Skeletal muscle cell (primary cell): ENCODE measurements at places on chromosomes 16 and 17.

- no peak for DNase-seq
These were observed 459 bp upstream of the MARCHF10 start for GRCh38 chr17:62808576-62808970.

DNA sequence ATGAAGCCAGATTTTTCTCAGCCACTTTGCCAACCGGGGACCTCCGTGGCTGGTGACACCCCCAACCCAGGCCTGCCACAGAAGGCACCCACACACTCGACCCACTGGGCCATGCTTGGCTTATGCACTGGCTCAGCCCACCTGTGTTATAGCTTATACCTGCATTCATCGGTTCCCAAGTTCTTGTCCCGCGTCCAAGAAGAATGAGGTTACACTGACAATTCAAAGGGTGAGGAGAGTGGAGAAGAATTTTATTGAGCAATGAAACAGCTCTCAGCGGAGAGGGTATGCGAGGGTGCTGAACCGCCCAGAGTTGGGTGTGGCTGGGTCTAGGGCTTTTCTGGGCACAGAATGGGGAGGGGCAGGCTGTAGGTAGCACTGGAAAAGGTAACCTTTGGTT, 22.2 kb upstream of the CDH15 start:
- no peak for DNase-seq

GRCh38 chr17:40727447-40728231, 24.1 kb upstream of the KRT24 start:
- no peak for DNase-seq

- DNase-seq = no peak
These were observed at the start of gene PRR15L for GRCh38 chr17:47957591-47958490. Gene PRR15L, minus strand, starts transcription at chr17:47957883. Its CDS starts 4,649 bp downstream, at chr17:47953234.

DNA sequence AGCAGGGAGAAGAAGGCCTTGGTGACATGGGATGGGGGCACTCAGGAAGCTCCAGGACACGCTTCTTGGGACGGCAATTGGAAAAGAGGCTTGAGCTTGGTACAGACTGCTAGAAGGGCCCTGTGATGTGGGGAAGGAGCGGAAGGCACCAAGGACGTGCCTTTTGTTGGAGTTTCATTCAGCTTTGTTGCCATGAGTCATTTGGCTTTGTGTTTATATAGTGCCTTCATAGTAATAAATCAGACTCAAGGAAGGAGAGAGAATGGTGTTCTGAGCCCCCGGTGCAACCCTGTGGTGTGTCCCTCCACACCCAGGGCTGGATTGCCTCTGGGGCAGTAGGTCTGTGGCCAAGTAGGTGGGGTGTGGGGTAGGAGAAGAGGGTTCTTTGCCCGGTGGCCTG, 7.4 kb upstream of the TBX4 start:
- no peak for DNase-seq

DNA sequence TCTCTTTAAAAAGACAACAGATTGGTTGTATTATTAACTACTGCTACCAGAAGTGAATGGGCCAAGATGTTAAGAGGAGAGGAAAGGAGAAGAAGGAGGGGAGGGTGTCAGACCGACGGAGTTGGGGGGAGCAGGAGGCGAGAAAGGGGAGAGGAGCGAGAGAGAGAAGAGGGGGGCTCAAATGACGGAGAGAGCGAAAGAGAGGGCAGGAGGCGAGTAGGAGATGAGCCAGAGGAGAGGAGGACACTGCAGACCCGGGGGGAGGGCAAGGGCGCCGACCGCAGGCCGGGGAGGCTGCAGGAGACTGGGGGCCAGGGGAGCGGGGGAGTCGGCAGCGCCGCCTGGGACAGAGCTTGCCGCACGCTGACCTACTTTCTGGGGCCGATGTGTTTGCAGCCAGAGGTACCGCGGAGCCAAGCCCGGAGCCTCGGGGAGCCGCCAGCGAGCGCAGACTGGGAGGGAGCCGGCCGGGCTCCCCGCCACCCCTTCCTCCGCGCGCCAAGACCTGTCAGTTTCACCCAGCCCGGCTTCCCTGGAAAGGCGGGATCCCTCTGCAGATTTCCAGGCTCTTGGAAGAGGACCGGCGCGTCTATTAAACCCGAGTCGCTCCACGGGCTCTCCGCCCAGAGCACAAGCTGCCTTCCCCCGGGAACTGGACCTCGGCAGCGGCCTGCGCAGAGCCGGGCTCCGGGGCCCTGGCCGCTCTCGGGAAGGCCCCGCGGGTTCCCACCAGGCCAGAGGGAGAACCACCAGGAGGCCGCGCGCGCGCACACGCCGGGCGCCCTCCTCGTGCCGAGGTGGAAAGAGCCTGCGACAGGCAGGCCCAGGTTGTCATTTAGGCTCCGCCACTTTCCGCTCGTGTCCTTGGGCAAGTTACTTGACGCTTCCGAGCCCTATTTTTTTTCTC, 74.6 kb downstream of the CMC2 start:
- DNase-seq = peak; percentile 56

- DNase-seq = no peak
These were observed 18.5 kb downstream of the NME3 start for GRCh38 chr16:1752853-1753252.

DNA sequence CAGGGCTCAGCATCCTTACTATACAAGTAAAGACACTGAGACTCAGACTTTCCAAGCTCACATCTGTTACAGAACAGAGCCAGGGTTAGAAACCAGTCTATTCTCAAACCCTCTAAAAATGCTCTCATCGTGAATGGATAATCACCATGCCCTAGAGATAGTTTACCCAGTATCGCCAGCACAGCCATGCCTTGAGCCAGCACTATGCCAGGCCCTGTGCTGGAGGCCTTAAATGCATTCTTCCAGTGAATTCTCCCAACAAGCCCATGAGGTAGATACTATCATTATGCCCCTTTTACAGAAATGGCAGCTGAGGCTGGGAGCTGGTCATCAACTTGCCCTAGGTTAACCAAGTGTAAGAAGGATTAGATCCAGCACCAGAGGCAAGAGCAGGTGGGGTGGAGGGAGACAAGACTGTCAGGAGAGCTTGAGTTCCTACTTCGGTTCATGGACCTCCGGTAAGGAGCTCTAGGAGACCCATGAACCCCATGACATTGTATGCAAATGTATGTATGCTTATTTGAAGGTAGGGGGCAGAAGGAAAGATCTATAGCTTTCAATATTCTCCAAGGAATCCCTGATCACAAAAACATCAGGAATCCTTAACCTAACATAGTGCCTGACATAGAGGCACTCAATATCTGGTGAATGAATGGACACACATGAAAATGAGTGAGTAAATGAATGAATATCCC, 5.2 kb downstream of the KRT14 start:
- no peak for DNase-seq

- no peak for DNase-seq
These were observed 342.5 kb downstream of the NPIPA8 start for GRCh38 chr16:17994027-17994426.

- DNase-seq = no peak
These were observed 12.1 kb downstream of the TBX4 start for GRCh38 chr17:61464130-61464842.

DNA sequence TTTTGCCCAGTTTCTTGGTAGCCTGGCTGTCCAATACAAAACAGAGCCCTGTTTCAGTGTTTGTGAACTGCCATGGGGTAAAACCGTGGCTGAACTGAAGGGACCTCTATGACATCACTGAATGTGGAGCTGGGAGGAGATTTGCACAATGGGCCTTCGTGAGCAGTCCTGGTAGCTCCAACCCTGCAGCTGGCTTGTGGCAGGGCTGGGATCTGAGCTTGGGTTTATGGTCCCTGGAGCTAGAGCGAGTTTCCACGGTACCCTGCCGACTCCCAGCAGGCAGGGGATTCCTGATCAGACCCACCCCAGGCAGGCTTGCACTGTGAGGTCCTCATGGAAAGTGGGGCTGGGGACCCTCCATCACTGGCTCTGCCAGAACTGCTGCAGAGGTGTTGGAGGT, 247.0 kb downstream of the GSG1L start:
- no peak for DNase-seq

GRCh38 chr16:24013864-24014645, 178.3 kb downstream of the PRKCB start:
- no peak for DNase-seq

DNA sequence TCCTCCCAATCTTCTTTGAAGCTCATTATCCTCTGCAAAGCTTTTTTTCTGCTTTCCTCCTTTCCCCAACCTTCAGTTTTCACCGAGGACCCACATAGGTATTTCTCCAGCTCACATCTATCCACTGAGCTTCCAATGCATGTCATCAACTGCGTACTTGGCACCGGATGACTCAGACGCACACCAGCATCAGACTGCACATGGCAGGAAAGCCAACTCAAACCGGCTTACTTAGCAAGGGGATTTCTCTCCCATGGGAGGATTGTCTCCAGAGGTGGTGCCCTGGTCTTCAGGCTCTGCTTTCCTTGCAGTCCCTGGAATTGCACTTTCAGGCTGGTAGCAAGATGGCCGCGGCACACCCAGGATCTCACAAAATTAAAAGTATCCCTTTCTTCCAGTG, 1.7 kb upstream of the AKTIP start:
- peak; percentile 71 for DNase-seq

- DNase-seq = peak; percentile 53
These were observed 2.9 kb downstream of the ZNF750 start for GRCh38 chr17:82836823-82837357.

DNA sequence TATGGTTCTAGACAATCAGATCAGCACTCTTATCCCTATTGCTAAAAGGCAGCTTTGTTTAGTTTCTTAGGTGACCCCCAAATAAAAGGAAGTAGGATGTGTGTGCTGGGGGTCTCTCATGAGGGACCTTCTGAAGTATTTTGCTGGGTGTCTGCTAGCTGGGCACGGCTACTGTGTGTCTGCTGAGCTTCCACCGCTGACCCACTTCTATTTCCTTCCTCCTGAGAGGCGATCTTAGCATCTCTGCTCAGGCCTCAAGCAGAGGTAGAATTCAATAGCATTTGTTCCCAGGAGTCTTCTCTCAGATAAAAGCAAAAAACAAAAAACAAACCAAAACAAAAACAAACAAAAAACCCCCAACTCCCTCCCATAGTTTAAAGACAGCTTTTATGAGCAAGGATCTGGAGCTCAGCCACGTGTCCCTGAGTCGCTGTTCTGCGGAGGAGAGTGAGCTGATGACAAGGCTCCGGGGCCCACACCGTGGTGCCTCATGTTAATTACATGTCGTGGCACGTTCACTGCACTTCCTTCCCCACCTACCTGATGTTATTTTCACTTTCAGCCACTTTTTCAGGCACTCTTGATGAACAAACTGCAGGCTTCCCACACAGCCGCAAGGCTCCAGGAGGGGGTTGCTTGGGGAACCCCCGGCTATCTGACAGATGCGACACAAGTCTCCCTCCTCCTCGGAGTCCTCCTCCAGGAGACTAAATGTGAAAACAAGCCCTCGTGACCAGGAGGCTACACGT, 83.5 kb downstream of the MARCHF10 start:
- no peak for DNase-seq

GRCh38 chr16:4352843-4353242, 1.7 kb upstream of the PAM16 start:
- no peak for DNase-seq

GRCh38 chr16:84120023-84120422, 3.3 kb upstream of the MBTPS1 start:
- no peak for DNase-seq

- no peak for DNase-seq
These were observed 4.4 kb downstream of the PNPO start for GRCh38 chr17:47945529-47946508.

GRCh38 chr17:18324140-18325050, 9.3 kb downstream of the SMCR8 start:
- DNase-seq = no peak

DNA sequence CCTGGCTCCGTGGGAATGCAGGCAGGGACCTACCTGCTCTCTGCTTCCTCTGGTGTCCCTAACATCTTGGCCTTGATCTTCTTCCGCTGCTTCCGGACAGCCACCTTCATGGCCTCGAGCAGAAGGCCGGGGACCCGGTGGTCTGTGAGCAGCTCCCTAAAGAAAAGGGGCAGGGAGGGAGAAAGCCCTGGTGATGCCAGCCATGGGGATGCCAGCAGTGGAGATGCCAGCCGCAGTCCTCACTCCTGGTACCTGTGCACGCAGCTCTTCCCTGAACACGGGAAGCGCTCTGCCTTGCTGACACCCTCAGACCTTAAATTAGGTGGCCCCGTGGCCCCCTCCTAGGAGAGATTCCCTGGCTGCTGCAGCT, 1.9 kb downstream of the RILP start:
- no peak for DNase-seq

DNA sequence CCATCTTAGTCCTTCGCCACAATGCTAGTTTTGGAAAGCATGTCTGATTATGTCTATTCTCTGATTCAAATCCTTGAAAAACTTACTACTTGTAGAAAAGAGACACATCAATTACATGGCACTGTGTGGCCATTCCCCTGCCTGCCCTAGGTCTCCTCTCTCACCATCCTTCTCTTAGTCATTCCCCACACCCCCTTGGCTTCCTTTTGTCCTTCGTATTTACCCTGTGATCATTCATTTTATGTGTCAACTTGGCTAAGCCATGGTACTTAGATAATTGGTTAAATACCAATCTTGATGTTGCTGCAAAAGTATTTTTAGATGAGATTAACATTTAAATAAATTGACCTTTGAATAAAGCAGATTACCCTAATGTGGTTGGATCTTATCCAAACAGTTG, 122.9 kb upstream of the CDH11 start:
- no peak for DNase-seq

- DNase-seq = no peak
These were observed 40.2 kb downstream of the TMEM235 start for GRCh38 chr17:78271419-78272170.

DNA sequence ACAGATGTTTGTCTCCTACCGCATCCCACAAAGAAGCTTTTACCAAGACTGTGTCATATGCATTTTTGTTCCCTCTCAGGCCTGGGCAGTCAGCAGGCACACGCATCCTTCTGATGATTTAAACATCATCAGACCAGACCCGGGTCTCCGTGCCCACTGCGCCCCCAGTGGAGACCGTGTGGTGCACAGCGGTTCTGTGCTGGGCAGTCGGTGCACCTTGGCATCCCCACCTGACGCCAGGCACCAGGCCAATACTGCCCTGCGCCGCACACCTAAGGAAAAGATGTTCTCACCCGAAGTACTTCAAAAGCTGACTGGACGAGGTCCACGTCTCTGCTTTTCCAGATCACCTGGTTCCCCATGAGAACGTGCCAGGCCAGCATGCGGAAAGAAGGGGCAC, 10.6 kb upstream of the PLD6 start:
- DNase-seq = no peak

GRCh38 chr17:5509482-5509881, 23.1 kb downstream of the MIS12 start:
- no peak for DNase-seq

GRCh38 chr16:24844101-24845030, 1.4 kb upstream of the SLC5A11 start:
- no peak for DNase-seq

DNA sequence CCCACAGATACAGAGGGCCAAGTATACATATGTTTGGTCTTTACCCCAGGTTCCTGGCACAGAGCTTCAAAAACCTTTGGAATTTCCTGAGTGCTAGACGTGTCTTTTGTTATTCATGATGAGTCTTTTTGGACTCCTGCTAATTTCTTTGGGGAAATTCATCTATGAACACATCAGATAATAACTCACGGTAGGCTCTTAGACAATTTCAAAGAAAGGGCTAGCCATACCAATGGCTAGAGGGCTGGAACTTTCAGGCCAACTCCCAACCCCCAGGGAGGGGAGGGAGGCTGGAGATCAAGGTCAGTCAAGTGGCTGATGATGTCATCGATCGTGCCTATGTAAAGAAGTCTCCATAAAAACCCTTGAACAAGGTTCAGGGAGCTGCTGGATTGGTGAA, 101.9 kb downstream of the STX8 start:
- DNase-seq = no peak

GRCh38 chr16:4058386-4058785, 57.9 kb downstream of the ADCY9 start:
- no peak for DNase-seq

- DNase-seq = no peak
These were observed 59.2 kb downstream of the ATP2C2 start for GRCh38 chr16:84427553-84427952.
